ENCODE measurements at places on chromosomes 11 and 22.

GRCh38 chr11:79809487-79809886 lies 368.7 kb upstream of the TENM4 start:
- no peak for DNase-seq

DNA sequence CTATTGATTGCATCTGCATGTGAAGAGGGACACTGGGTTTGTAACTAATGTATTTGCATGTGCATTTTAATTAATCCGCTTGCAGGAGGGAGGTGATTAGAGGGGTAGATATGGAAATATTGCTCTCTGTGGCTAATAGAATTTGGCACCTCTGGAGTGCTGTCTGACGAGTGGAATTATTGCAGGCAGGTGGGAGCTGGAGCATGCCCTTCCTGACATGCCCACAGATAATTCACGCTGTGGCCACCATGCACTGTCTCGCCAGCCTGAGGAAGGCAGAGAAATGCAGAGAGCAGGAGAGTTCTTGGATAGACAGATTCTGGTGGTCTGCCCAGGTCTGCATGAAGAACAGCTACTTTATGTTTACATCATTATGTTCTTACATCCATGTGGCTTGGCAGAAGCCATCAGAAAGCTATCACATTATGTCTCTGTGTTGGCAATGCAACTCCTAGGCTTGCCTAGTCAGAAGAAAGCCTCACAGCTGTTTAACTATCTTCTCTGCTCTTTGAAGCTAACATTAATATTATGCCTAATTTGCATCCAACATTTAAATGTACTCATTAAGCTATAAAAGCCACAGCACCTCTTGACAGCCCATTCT lies 89.4 kb upstream of the DRD2 start:
- no peak for DNase-seq

DNA sequence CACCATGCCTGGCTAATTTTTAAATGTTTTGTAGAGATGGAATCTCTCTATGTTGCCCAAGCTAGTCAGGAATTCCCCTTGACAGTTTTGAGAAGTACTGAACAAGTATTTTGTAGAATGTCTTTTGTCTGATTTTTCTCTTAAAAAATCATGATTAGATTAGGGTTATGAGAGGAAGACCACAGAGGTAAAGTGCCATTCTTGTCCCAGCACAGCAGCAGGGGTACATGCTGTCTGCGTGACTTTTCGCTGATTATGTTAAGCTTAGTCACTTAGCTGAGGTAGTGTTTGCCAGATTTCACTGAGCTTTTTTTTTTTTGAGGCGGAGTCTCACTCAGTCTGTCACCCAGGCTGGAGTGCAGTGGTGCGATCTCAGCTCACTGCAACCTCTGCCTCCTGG lies 13.6 kb upstream of the NUP160 start:
- DNase-seq = no peak

DNA sequence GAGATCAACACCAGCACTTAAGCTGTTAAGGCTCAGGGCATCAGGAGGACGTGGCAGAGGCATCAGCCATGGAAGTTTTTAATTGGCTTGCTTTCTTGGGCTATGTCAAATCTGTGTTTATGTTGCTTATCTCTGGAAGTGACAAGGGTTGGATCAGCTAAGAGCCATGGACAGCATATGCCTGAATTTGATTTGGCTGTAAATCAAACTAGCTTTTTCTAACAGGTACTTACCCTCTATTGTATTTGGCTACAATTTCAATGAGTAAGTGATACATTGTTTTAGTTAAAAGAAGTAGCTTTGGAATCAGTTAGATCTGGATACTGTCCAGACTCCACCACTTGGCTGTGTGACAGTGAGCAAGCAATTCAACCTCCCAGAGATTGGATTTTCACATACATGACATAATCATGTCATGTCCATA lies 936.6 kb downstream of the OPCML start:
- no peak for DNase-seq

DNA sequence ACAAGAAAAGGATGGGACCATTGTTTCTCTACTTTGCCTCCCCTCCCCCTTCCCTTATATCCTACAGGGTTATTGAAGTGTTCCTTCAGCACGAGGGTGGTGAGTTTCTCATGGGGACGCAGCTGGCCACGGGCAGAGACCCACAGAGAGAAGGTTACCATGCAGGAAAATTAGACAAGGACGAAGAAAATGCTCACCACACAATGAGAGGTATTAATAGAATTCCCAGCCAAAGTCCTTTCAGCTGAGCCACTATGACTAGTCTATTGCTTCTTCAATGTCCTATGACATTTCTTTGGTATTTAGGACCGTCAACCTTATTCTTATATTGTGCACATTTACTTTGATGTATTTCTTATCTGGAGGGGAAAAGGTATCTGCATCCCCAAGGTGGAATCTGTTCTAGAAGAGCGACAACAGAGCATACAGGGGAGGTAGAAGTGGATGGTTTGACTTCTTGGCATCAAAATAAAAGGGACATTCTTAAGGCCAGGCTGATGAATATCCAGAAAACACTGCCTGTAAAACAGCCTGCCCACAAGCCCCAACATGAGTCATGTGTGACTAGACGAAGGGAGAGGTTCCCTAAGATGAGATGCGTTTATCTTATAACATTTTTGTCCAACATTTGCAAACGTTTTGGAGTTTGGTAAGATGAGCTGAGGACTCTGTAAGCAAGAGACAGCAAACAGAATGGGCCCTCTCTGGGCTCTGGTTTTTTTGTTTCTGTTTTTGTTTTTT lies 209.8 kb upstream of the NARS2 start:
- no peak for DNase-seq

DNA sequence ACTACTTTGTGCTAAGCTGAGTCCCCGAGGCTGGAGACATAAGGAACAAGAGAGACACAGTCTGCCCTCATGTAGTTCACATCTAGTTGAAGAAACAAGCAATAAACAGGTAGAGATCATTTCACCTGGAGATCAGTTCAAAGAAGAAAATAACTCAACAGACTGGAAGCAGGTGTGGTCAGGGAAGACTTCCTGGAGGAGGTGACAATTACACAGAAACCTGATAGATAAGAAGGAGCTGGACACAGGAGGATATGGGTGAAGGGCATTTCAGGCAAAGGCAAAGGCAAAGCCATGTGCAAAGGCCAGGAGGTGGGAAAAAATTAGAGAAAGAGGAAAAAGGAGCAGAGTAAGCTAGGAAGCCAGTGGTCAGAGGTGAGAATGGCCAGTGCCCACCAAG lies 115.6 kb downstream of the MN1 start:
- no peak for DNase-seq

- DNase-seq = no peak
Measured at GRCh38 chr11:132430429-132431062, 1060.1 kb downstream of the NTM start.

GRCh38 chr22:48161298-48161697 lies 1398.8 kb downstream of the TBC1D22A start:
- DNase-seq = no peak

DNA sequence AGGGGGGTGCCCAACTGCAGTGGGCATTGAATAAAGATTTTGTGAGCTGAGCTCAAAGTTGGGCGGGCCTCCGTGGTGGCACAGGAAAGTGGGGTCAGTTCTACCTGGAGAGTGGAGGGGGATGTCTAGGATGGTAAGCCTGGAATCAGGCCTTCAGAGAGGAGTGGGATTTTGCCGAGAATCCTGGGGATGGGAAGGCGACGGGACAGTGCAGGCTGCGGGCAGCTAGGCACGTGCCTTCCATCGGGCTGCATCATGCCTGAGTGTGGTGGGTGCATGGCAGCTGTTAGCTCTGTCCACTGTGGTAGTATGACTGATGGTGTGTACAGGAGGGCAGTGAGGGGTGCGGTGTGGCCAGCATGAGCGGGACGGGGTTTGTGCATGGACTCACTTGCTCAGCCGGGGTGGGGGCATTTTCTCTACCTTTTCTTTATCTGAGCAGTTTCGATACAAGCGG lies 3.6 kb downstream of the SHANK3 start:
- no peak for DNase-seq

- no peak for DNase-seq
Measured at GRCh38 chr22:45923835-45924234, 53.1 kb downstream of the WNT7B start.

- peak; percentile 81 for DNase-seq
Measured at GRCh38 chr11:33690290-33691065, 10.1 kb downstream of the C11orf91 start.

- DNase-seq = peak; percentile 15
Measured at GRCh38 chr11:126547161-126547560, 191.7 kb downstream of the ST3GAL4 start.

DNA sequence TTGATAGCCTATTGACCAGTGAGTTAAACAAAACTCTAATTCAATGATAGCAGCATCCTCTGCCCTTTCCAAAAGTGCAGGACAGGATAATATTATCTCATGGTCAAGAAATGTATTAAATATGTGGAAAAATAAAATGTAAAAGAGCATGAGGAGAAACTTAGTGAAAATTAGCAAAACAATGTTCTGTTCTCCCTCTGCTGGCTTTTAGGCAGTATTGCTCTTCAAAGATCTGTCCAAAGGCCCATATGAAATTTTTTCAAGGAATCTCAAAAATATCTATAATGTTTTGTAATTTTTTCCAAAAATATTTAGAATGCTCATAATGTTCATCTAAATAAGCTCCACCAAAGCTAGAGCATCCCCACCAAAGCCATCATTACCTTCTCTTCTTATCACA lies 8.3 kb upstream of the ARL14EP start:
- DNase-seq = peak; percentile 17

- no peak for DNase-seq
Measured at GRCh38 chr11:94857337-94857736, 89.2 kb downstream of the AMOTL1 start.

DNA sequence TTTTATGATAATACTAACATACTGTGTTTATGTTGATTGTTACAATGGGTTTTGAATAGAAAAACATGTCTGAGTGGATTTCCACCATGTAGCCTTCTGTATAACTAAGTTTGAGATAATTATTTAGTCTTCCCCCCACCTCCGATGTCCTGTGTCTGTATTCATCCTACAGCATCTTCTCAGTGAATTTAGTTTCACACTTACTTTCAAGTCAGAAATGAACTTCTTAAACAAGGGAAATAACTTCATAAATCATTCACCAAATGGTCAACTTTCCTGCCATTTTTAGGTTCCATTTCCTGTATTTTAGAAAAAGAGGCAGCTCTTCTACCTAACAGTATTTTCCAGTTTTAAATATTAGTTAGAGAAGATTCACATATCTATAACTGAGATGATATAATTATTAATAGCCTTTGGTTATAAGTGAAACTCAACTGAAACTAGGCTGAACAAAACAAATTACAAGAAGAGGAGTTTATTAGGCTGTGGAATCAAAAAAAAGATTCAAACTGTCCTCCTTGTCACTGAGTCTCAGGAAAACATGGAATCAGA lies 3.5 kb downstream of the OR51B5 start:
- no peak for DNase-seq

DNA sequence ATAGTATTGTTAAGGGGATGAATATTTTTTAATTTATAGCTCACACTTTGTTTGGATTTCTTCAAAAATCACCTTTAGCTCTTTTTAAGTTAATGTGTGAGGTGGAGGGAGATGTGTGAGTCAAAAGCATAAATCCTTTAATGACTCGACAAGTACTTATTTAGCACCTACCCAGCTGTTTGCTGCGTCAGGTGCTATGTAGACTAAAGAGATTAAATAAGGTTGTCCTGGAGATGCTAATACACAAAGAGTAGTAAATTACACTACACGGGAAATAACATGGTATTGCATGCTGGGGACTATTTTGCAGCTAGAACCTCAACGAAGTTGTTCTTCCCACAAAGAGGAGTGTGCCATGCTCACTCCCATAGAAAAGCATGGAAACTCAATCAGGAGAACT lies 583.3 kb upstream of the TENM4 start:
- no peak for DNase-seq

DNA sequence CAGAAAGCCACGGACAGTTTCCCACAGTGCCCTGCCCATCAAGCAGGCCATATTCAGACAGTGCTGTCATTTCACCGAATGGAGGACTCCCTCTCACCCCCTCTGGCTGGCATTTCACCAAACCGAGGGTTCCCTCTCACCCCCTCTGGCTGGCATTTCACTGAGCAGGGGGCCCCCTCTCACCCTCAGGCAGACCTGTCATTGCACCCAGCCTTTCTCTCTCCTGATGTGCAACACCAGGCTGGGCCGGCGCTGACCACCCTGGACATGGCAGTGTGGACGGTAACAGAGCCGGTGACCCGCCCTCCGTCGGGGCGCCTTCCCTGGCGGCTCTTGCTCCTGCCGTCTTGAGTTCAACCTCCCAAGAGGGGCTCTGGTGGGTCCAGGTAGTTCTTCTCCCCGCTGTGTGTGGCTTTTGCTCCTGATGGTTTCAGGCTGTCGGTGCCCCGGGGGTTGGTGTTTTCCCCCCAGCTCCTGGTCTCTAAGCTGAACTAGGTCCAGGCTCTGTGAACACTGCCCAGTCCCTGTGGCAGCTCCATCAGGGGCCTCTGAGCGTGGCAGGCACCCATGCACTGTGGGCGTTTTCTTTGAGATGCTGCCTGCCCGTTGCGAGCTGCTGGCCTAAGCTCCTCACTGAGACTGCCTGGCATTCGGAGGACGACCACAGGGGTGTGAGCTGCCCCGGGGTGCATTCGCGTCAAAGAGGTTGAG lies 46.9 kb downstream of the SMIM38 start:
- DNase-seq = no peak

- no peak for DNase-seq
Measured at GRCh38 chr11:5620651-5621521, 3.9 kb upstream of the TRIM34 start.

GRCh38 chr11:72635309-72635915 lies 38.8 kb downstream of the PDE2A start:
- no peak for DNase-seq

GRCh38 chr11:117299351-117300282 lies 8.5 kb downstream of the BACE1-AS start:
- no peak for DNase-seq

- DNase-seq = peak; percentile 93
Measured at GRCh38 chr22:32206774-32207758, 2.2 kb upstream of the RFPL2 start.

DNA sequence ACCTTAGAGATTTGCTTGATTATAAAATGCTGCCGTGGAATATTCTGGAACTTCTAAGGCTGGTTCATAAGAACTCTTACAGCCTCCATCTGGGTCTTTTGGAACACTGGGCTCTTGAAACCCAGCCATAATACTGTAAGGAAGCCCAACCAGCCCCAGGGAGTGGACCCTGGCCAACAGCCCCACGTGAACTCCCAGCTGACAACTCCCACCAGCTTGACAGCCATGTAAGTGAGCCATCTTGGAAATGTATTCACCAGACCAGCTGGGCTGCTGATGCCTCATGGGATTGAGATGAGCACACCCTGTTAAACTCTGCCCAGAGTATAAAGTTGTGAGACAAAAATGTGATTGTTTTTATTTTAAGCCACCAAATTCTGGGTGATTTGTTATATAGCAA lies 378.7 kb upstream of the RAG2 start:
- no peak for DNase-seq

- no peak for DNase-seq
Measured at GRCh38 chr11:37282367-37282766, 684.3 kb upstream of the RAG2 start.

Measured in SK-MEL-5 (cell line).